H4 (cell line): ENCODE measurements at places on chromosomes 6 and 20. TPM values are rescaled to one million over a fixed set of nuclear protein-coding genes. Genes with fewer than 3 reads are reported as not detected.

GRCh38 chr20:13515291-13515690 lies 123.4 kb downstream of the TASP1 start:
- no peak for DNase-seq

DNA sequence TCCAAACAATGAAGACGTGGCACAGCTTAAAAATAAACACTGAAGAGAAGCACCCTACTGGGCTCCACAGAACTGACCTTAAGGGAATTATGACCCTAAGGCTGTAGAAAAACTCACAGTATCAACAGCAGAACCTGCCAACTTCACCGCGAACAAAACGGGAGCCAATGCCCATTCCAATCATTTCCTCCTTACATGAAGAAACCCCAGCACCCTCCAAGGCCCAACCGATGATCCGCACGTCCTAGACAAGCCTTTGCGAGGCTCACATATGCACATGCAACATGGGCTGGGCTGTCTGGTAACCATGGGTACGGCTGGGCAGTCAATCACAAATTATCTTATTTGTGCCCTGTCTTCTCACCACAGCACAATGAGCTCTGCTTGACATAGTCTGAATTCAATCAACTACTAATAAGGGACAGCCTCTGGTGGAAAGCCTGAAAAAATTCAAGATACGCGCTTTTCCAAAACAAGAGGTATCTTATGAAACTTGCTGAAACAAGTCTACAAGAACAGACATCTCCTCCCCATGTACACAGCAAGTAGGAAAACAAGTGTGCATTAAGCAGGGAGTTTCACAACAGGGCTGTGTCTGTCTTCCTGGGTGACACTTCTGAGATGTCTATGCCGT lies 1.7 kb downstream of the DIDO1 start:
- no peak for DNase-seq

DNA sequence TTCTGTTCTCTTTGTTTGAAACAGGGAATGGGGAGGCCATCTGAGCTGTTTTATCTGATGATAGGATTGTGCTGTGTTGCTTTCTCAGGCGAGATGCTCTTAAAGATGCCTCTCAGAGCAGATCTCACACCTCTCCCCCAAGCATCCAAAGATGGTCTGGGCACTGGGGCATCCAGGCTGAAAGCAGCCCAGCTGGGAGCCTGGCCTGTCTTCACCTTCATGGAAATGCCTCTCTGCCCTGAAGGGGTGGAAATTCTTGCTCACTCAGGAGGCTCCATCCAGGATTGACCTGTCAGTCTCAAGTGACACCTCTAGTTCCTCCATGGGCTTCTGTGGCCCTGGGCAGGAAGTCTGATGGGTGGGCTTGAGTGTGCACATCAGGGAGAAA lies 86.4 kb downstream of the TCP11 start:
- DNase-seq = no peak

DNA sequence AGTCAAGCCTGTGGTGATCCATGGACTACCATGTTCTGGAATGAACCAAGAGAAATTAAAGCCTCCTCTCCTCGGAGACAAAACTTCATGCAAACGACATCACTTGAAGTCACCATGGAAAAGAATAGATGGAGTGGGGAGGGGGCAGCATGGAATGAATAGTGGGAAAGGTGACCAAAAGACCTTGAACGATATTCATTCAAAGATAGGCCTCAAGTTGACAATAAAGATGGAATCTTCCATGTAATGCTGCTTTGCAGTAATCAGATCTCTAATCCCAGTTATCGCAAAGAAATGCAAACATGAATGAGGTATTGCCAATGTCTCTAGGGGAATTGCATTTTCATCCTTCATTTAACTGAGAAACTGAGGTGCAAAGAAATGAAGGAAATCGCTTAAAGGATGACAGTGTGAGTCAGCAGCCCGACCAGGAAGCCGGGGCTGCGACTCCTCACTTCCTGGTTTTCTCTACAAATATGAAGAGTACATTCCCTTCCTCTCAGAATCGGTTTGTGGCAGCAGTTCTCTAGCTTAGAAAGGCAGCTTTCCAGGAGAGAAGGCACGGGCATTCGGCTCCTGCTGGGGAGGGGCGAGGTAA lies 65.6 kb upstream of the RREB1 start:
- no peak for DNase-seq

Gene RPN2
- 380 and 405 TPM in 2 replicates for total RNA-seq

Gene ASCC3
- total RNA-seq = 19.1 and 22.5 TPM in 2 replicates

GRCh38 chr6:91279740-91280493 lies 693.0 kb upstream of the MAP3K7 start:
- DNase-seq = no peak
